ENCODE measurements at places on chromosomes 6 and 20.

DNA sequence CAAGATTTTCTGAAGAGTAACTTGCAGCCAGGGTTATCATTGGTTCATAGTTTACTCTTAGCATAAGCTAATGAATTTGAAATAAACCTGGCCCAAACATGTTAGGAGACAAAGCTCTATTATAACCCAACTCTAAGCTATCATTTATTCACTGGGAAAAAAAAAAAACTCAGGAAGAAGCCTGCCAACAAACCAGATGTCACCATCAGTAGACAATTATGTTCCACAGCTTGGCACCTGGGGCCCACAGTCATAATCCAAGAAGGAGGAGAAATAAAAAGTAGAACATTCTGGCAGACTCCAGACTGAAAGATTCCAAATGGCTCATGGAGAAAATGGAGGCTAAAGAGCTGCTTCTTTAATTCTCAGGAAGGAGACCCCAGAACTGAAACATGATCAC lies 100.0 kb upstream of the CNR1 start:
- DNase-seq = no peak

GRCh38 chr6:164927288-164928056 lies 381.9 kb downstream of the C6orf118 start:
- peak; percentile 57 for DNase-seq

- DNase-seq = no peak
These were observed 22.2 kb upstream of the SERPINB1 start for GRCh38 chr6:2863901-2864300.

GRCh38 chr6:69026715-69027114 lies 391.6 kb downstream of the ADGRB3 start:
- no peak for DNase-seq

- DNase-seq = no peak
These were observed 89.9 kb downstream of the PLCB1 start for GRCh38 chr20:8221887-8222419.

GRCh38 chr6:21591446-21591845 lies 2.1 kb upstream of the SOX4 start:
- no peak for DNase-seq

- DNase-seq = no peak
These were observed 67.1 kb upstream of the GRIK2 start for GRCh38 chr6:101326411-101326810.

GRCh38 chr6:108762394-108762793 lies 85.8 kb upstream of the ARMC2 start:
- no peak for DNase-seq

DNA sequence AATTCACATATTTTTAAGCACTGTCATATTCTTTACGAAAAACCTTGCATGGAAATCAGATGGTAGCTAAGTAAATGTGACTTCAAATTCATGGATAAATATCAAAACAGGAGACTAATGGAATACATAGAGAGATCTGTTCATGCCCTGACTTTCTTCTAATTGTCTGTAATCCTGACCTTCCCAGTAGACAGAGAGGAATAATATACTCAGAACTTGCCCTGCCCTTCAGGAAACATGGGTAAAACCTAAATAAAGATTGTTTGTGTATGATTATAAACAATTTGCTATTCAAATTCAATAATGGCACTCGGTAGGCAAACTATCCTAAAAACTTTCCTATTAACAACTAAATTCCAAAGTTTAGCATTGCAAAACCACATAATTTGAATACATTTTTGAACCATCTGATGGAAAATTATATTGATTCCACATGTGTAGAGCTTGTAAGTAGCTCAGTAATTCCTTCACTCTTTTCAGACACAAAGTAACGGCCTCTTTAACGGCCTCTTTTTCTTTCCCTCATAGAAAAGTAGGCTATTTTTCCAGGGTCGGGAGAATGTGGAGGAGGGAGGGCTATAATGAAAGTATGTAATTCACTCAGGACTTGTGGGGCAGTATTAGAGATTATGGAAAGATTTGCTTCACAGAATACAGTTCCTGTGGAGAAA lies 227.6 kb downstream of the ALDH8A1 start:
- no peak for DNase-seq

DNA sequence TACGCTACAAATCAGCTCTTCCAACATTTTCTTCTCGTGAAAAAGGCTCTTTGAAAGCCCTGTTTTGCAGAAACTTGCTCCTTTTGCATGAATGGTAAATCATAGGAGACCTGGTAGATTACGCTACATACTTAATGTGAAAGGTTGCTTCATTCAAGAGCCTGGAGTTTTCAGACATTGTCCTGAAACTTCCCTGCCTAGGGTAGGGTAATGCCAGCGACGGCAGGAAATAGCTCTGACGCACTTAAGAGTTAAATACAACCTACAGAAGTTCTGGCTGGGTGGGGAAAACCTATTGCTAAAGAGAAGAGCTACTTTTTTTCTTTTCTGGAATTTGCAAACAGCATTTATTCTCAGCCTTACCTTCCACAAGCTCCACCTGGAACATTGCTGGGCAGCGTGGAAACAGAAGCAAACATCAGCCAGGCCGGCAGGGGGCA lies 144.5 kb downstream of the LPA start:
- no peak for DNase-seq

DNA sequence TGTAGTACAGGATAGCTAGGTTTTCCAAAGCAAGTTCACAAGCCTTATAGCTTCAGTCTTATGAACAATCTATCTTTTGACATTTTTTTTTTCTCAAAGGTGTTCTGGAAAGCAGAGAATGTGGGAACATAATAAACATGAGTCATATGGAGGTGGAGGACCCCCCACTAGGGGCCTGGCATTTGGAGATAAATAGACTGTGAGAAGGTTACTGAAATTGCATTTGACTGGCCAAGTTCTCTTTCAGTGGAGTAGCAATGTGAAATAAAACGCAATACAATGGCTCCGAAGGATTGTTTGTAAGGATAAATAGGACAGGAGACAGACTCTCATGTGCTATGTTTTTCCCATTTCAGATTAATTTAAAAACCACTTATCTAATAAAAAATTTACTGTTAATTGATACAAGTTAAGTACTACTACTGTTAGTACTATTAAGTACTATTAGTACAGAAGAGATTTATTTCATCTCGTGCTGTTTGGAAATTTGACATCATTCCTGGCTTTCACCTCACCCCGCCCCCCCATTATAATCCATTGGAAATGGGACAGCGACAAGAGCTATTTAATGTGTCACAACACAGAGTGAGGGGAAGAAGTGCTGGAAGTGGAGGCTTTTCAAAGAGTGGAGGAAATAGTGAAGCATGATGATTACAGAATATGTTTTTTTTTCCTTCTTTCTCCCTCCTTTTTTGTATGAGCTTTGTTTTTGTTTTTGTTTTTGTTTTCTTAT lies 122.6 kb upstream of the ID4 start:
- DNase-seq = no peak

DNA sequence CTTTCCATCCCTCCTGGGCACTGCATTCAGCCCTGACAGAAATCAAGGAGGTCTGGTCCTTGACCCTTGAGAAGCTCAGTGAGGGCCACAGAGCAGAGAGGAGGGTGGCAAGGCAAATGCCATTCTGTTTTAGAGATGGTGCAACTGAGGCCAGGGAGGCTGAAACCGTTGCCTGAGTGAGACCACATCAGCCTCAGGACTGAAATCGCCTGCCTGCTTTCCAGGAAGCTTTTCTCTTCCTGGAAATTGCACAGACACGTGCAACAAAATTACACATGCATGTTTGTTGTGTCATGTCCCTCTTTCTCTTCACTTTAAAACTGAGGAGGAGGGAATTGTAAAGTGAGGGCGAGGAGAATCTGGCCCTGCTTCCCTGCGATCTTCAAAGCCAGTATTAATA lies 113.7 kb upstream of the PDE10A start:
- no peak for DNase-seq

DNA sequence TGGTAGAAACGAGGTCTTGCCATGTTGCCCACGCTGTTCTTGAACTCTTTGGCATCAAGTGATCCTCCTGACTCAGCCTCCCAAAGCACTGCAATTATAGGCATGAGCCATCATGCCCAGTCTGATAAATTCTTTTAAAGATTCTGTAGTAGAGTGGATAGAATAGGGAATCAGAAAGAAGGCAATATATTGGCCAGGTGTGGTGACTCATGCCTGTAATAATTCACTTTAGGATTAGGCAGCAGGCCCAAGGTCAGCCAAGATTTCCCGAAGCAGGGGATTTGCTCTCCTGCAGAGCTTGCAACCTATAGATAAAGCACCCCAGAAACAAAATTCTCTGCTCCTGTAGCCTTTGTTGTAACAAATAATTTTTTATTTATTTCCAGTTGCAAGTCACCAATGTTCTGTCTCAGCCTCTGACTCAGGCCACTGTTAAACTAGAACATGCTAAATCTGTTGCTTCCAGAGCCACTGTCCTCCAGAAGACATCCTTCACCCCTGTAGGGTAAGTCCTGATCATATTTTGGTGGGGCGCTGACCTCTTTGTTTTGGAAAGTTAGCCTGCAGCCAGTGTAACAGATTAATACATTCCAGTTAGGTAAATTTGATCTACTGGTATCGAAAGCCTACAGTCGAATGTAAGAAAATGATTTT lies 30.4 kb upstream of the MROH8 start:
- DNase-seq = no peak

DNA sequence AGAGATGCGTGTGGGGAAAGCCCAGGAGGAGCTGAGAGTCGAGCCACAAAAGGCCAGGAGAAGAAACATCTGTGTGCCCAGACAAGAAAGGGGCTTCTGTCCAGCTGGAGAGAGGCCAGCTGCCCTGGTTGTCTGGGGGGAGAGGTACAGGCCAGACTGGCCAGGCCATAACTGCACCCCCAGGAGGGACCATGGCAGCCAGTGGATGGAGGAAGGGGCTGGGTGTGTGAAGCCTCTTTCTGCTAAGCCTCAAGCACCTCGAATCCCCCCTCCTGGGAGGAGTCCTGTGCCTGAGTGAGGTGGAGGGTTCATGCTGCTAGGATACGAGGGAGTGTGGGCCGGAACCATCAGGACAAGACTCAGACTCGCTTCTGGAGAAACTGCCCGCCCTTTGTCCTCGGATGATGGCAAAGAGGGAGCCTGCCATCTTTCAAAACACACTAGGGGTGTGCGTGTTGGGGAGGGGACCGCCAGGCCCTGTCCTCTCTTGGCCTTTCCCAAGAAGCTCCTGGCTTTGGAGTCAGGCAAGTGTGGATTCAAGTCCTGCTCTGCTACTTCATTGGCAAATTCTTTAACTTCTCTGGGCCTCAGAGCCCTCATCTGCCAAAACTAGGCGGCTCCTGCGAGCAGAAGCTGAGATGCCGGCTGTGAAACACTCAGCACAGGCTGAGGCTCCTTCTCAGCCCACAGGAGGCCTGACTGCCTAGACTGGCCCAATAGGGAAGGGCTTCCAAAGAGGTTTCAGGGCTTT lies 90.3 kb downstream of the ASXL1 start:
- no peak for DNase-seq

DNA sequence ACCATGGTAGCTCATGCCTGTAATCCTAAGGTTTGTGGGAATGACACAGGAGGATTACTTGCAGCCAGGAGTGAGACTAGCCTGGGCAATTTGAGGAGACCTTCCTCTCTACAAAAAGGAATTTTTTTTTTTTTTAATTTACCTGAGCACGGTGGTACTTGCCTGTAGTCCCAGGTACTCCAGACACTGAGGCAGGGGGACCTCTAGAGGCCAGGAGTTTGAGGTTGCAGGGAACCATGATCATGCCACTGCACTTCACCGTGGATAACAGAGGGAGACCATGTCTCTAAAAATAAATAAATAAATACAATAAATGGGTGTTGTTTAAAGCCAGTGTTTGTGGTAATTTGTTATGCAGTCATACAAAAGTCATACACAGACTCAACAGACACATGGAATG lies 2.4 kb upstream of the HLA-F start:
- no peak for DNase-seq

DNA sequence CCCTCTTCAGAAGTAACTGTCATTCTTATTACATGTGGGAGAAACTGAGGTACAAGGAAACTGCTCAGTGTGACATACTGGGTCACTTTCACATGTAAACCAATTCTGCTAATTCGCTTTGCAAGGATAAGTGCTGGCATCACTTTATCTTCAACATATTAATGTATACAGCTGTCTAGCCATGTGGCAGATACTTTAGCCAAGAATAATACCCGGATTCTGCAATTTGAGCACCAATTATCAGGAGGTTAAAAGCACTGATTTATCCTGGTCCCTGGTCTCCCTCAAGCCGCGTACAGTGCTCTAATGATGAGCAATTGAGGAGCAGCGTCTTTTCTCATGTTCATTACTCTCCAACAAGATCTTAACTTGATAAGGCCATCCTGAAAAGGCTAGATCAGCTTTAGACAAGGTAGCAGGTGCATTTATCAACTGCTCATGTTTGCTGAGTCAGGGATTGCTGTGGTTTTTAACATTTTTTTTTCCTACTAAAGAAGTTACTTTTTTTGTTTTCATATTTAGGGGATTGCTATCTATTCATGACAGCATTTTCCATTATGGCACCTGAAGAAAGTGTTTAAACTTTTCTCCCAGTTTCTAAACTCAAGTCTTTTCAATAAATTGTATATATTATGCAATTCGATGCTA lies 1066.3 kb upstream of the MAP3K7 start:
- DNase-seq = no peak

DNA sequence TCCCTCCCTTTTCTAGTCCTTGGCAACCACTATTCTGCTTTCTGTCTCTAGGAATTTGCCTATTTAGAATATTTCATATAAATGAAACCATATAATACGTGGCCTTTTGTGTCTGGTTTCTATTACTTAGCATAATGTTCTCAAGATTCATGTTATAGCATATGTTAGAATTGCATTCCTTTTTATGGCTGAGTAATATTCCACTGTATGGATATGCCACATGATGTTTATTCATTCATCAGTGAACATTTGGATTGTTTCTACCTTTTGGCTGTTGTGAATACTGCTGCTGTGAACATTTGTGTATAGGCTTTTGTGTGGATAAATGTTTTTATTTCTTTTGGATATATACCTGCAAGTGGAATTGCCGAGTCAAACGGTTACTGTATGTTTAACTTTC lies 7.1 kb downstream of the SLC9A8 start:
- no peak for DNase-seq

GRCh38 chr6:32087574-32088486 lies 21.3 kb downstream of the TNXB start:
- DNase-seq = peak; percentile 38

GRCh38 chr6:52389626-52390360 lies 27.8 kb downstream of the PAQR8 start:
- DNase-seq = peak; percentile 8

GRCh38 chr6:143293523-143293922 lies 157.0 kb downstream of the ADAT2 start:
- no peak for DNase-seq

- DNase-seq = no peak
These were observed 22.1 kb downstream of the DEK start for GRCh38 chr6:18242062-18242851.

DNA sequence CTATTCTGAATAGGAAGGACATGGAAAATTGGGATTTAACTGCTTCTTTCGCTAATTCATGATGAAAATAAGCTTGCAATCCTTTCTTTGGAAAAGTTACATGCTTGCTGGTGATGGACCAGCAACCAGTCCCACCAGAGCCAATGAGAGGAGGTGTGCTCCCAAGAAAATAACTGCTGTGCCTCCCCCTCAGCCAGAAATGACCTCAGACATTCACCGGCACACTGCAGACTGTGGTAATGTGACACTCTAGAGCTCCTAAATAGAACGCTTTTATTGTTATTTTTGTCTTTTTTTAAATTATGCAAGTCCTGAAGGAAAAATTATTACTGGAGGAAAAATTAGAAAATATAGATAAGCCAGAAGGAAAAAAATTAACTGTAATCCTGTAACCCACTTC lies 2.6 kb downstream of the PYGB start:
- no peak for DNase-seq

All from SHP77 (cell line).